ENCODE measurements at places on chromosomes 3 and 15.

DNA sequence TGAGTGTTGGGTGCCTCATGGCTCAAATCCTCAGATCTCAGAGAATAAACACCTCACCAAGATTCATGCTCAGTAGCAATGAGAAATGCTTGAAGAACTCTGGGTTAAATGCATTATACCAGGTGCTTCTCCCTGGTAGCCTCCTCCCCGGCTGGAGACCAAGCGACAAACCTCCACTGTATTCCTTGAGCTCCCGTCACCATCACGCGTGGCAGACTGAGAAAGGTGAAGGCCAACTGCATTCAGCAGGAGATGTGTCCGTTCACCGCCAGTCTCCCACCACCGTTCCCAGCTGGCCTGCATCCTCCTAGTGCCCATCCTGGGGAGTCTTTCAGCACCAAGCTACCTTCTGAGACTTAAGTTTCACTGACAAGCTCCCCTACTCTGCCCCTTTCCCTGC, 7.5 kb downstream of the CSTA start:
- no peak for DNase-seq

- no peak for DNase-seq
Measured at GRCh38 chr15:80182611-80183261, 29.9 kb downstream of the FAH start.

DNA sequence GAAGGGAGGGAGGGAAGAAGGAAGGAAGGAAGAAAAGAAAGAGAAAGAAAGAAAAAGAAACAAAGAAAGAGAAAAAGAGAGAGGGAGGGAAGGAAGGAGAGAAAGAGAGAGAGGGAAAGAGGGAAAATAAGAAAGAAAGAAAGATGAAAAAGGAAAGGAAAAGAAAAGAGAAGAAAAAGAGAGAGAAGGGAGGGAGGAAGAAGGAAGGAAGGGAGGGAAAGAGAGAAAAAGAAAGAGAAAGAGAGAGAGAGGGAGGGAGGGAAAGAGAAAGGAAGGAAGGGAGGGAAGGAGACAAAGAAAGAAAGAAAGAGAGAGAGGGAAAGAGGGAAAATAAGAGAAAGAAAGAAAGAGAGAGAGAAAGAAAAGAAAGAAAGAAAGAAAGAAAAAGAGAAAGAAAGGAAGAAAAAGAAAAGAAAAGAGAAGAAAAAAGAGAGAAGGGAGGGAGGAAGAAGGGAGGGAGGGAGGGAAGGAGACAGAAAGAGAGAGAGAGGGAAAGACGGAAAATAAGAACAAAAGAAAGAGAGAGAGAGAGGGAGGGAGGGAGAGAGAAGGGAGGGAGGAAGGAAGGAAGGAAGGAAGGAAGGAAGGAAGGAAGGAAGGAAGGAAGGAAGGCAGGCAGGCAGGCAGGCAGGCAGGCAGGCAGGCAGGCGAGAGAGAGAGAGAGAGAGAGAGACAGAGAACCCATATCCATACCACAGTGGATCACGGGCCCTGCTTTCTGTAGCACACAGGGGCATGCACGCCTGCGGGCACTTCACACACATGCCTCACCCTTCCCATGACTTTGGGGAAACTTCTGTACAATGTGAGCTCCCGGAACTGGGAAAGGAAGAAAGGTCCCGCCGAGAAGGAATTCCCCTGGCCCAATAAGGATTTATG, 52.5 kb downstream of the ADCY5 start:
- no peak for DNase-seq

DNA sequence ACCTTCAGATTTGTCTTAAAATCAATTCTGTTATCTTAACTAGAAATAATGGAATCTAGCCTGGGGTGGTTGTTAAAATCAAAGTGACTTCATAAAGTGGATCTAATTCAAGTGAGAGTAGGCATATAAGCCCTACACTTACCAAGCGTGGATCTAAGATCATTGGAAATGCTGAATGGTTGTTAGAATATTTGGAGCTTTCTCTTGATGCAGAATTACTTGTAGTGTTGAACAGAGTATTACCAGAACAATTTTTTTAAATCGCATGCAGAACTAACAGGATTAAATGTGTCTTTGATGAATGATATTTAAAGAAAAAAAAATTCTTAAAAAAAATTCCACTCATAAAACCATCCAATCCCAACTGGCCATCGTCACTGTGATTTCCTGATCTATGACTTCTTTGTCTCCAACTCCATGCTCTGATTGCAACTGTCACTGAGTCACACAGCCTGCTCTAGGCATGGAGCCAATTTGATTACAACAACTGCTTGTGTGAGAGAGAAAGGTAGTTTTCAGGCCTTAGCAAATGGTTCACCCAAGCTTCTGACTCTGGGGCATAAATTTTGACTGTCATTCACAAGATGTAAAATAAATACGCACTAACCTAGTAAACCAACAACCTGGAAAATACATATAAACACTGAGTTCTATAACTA, 25.9 kb upstream of the SPRED1 start:
- no peak for DNase-seq

- no peak for DNase-seq
Measured at GRCh38 chr3:48445277-48445882, 1.2 kb upstream of the ATRIP start.

GRCh38 chr15:89790661-89791060, 14.5 kb downstream of the MESP2 start:
- no peak for DNase-seq

DNA sequence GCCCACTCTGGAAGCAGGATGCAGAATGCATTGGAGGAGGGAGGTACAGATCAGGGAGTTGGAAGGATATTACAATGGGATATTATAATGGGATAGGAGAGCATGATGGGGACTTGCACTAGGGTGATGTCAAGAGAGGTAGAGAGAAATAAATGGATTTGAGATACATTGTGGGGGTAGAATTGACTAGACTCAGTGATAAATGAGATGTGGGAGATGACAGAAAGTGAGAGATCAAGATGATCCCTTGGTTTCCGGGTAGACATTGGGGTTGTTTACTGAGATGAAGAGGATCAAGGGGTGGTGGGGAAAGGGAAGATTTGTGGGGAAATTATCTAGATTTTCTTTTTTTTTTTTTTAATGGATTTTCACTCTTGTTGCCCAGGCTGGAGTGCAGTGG, 42.7 kb downstream of the BFSP2 start:
- DNase-seq: no peak

DNA sequence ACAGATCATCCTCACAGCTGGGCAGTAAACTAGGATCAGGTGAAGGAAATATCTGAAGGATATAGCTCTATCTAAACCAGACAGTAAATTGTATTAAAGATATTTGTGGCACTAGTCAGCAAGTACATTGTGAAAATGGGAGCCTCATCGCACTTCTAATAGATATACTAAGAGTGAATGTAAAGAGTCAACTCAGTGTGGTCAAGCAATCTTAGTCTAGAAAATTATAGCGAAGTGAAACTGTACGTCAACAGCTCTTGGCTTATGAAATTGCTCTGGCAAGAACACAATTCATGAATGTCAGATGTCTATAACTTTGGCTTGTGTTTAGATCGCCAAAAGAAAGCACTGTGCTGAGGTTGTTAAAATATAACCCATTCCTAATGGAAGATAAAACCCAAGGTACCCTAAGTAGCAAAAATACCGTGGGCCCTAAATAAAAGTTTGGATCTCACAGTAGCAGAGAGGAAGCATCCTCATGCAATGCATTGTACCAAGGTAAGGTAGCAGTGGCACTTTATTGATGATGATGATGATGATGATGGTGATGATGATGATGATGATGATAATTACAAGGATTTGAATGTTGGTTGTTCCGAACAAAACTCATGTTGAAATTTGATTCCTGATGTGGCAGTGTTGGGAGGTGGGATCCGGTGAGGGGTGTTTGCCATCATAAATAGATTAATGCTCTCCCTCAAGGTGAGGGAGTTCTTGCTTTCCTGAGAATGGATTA, 228.5 kb downstream of the UNC13C start:
- DNase-seq: no peak

DNA sequence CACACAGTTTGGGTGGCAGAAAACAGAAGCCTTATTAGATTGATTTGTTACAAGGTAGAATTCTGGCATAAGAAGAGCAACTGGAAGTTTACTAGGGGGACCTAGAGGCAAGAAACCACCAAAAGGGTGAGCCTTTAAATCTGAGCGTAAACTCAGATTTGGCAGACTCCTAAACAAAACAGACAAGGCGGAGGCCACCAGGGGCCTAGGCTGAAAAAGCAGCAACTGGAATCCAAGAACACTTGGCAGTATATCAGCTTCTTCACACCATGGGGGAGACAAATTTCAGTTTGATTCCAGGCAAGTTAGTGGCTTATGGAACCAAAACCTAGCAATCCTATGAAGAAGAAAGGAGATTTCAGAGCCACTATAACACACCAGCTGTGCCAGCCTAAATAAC, 220.0 kb downstream of the C3orf38 start:
- DNase-seq: no peak

DNA sequence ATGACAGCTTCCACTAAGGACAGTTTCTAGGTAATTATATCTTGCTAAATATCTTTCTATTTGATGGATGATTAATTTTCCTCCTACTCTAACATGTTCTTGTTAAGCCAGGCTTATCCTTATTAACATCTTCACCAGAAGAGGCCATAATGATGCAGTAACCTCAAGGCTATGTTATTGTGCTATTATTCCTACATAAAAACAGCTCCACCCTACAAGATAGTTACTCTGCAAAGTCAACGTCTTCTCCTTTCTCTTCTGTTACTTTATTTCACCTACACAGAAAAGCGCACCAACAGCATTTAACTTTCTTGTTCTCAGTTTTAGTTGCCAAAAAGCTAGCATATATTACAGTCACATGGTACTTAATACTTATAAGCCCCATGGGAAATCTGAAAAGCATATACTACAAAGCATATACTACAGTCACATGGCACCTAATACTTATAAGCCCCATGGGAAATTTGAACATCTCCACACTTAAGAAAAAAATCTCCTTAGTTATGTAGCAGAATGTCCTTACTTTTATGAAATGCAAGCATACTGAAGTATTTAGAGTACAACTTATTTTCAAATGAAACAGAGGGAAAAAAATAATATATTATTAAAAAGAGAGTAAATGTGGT, 13.4 kb downstream of the ADAM10 start:
- no peak for DNase-seq

- no peak for DNase-seq
Measured at GRCh38 chr3:124383051-124383450, 347.2 kb upstream of the UMPS start.

GRCh38 chr3:42705962-42706585, 3.5 kb upstream of the HHATL start:
- DNase-seq: no peak

DNA sequence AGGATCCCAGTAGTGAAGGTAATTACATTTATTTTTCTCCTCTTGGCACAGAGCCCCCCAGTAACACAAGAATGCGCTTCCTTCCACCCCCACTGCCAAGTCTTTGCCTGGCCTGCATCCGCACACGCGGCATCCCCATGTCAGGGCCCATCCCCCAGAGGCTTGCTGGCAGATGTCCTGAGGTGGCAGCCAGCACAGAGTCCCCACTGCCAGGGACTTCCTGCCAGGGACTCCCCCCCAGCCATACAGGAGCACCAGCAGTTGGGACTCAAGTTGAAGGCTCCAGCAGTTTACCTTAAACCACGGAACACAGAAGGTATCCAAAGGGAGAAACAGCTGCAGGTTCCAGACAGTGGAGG, 41.0 kb downstream of the MEGF11 start:
- DNase-seq: no peak

DNA sequence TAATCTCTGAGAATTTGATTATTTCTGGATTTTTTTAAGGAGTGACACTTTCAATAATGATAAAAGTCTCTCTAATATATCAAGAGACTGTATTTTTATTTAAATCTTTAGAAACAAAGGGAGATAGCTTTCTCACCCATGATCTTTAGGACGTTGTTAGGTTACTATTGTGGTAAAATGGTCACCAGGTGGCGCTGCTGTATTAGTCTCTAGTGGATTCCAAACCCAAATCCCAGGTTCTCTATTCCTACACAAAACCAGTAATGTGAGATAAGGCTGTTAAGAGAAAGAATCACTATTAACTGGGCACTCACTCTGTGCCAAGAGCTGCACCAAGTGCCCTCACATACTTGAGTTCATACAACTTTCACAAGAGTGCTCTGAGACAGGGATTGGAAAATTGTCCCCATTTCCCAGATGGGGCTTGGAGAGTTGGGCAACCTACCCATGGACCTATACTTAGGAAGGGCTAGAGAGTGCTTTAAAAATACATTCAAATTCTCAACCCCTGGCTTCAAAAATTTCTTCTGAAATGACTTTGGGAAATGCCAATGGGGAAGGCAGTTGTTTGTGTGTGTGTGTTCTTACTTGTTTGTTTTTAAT, 593.4 kb upstream of the TGFBR2 start:
- DNase-seq: peak; percentile 34

All from CD4-positive, alpha-beta T cell treated with Interleukin-15 for 4 hours (primary cell).